ENCODE measurements at places on chromosomes 3 and 15.

GRCh38 chr3:188166441-188166840 is 12.5 kb downstream of the LPP start:
- no peak for DNase-seq

DNA sequence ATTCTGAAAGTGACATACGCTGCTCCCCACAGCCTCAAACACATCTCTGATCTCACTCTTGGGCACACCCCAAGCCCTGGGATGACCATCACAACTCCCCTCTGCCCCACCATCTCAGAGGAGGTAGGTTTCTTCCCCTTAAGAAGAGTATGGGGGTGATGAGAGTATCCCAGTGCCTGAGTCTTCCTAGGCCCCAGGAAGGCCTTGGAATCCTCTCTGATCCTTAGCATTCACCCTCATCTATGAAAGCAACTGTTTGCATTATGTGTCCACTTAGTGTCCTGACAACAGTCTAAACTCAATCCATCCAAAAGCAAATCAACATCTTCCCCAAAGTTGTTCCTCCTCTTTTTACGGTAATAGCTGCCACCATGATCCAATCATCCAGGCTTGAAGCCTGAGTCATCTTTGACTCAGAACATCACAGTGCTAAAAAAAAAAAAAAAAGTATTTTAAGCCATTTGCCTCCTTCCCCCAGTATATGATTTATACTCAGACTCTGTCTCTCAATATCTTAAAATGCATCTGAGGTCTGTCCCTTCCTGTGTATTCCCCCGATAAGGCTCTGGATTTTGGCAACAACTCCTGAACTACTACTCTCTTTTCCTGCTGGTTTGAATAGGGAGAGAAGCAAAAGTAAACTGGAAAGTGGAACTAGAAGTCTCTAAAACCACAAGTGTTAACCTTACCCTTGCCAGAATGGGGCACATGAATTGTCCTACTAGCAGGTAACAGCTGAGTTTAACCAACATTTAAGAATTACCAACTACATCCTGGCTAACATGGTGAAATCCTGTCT is 22.5 kb downstream of the POPDC2 start:
- no peak for DNase-seq

GRCh38 chr3:63508305-63508704 is 144.2 kb upstream of the SNTN start:
- DNase-seq = no peak

DNA sequence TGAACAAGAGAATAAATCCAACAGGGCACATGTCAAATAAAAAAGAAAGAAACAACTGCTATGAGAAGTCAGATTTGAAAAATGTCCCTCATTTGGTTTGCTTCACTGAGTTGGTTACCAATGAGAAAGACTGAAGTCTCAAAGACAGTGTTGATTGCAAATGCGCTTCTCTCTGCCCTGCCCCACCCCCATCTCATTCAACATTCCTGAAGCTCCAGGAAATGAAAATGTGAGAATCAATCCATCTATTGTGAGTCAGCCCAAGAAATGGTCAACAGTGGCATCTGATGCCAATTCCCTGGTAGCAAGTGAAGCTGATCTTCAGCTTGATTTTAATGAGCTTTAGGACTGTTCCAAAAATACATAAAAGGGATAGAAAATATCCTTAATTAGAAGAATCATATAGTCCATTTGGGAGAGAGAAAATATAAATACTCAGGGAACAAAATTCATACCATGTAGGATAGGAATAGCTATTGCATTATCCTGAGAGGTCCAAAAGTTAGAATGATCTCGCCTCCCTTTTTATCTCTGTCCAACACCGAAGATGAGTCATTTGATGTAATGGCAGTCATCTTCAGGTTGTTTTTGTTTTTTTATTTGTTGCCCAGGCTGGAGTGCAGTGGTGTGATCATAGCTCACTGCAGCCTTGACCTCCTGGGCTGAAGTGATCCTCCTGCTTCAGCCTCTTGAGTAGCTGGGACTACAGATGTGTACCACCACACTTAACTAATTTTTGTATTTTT is 200.3 kb upstream of the UMPS start:
- no peak for DNase-seq

GRCh38 chr3:71072287-71072686 is 511.2 kb downstream of the FOXP1 start:
- DNase-seq = no peak

DNA sequence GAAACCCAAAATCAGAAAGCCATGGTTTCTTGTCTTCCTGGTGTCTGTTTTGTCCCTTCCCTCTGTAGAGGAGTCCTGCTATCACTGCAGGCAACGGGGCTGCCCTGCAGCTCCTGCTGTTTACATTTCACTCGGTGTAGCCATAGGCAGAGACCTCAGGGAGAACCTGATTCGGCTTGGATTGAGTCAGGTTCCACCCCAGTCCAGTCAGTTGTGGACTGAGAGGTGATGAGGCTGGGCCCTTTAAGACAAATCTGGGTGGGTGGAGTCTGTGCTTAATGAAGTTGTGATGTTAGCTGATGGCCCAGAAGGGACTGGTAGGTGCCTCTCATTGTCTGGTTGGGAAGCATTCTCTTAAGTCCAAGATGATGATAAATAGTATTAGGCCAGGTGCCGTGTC is 35.7 kb downstream of the FLNB start:
- no peak for DNase-seq

All from NCI-H2107 (cell line).